ENCODE measurements at places on chromosomes 5 and 9.
A peak's percentile ranks its signal among the peaks of the same experiment; 100 is the strongest.

GRCh38 chr9:12717907-12718306, 24.7 kb downstream of the TYRP1 start:
- no peak for DNase-seq

GRCh38 chr5:111119221-111119620, 27.1 kb downstream of the WDR36 start:
- no peak for DNase-seq

DNA sequence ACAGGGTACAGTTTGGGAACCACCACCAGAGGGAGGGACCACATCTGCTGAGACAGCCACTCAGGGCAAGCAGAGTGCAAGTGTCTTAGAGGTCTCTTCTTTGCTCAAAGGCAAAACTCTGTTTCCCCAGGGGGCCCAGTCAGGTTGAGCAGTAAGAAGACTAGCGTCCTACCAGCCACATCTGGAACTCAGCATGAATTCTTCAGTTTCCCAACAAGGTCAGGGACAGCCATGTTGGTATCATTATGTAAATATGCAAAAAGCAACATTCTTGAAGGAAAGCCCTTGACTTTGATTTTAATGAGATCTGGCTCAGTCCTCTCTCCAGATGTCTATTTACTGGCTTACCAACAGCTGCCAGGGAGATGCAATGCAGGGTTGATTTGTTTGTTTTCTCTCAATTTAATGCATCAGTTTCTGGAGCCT, 46.7 kb downstream of the TGFBI start:
- DNase-seq = no peak

- DNase-seq = no peak
These were observed 430.3 kb downstream of the ARHGEF28 start for GRCh38 chr5:74056107-74056788.

DNA sequence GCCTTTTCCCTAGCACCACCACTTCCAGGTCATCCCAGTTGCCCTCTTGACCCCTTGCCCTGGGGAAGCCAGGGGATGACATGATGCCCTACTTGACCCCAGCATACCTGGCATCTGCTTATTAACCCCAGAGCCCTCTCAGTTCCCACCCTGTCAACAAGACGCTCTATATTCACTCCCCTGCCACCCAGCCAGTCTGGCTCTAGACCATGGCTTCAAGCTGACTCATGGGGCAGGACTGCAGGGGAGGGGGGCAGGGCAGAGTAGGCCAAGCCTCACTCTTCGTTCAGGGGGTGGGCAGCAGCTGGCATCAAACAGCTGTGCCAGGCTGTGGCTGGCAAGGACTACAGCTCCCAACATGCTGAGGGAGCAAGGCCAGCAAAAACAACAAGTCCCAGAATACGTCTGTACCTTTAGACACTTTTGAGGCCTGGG, 5.3 kb downstream of the ATOSB start:
- DNase-seq = peak; percentile 67

GRCh38 chr9:105968811-105969466, 274.6 kb downstream of the TMEM38B start:
- no peak for DNase-seq

GRCh38 chr5:155394727-155395126, 381.2 kb downstream of the KIF4B start:
- DNase-seq = no peak

DNA sequence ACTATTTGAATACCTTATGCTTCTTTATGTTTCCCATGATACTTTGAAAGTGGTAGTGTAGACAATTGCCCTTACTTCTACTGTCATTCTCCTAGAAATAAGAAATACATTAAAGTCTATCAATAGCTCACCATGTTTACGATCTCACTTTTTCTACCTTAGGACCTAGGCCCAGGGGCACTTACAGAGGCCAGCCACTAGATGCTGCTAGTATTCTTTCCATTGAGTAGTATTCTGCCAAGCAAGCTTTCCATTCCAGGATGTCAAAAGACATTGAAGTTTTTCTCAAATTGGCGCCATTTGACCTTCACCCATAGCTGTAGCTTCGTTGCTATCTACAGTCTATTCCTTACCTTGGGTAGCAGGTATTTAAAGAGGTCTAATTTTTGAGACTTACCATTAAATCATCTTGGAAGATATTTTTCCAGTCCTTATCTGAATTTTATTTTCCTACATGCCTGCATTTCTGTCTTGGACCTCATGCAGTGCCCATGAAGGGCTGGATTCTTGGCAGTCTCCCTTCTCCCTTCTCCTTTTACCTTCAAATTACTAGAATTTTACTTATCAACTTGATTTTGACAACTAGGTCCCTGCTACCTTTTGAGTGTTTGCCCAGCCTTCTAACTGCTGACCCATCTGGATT, 246.0 kb upstream of the NUDT12 start:
- peak; percentile 49 for DNase-seq

- DNase-seq = peak; percentile 6
These were observed 245.9 kb downstream of the SYK start for GRCh38 chr9:91047529-91047928.

- peak; percentile 6 for DNase-seq
These were observed 297.6 kb downstream of the MAN2A1 start for GRCh38 chr5:109987355-109987754.

DNA sequence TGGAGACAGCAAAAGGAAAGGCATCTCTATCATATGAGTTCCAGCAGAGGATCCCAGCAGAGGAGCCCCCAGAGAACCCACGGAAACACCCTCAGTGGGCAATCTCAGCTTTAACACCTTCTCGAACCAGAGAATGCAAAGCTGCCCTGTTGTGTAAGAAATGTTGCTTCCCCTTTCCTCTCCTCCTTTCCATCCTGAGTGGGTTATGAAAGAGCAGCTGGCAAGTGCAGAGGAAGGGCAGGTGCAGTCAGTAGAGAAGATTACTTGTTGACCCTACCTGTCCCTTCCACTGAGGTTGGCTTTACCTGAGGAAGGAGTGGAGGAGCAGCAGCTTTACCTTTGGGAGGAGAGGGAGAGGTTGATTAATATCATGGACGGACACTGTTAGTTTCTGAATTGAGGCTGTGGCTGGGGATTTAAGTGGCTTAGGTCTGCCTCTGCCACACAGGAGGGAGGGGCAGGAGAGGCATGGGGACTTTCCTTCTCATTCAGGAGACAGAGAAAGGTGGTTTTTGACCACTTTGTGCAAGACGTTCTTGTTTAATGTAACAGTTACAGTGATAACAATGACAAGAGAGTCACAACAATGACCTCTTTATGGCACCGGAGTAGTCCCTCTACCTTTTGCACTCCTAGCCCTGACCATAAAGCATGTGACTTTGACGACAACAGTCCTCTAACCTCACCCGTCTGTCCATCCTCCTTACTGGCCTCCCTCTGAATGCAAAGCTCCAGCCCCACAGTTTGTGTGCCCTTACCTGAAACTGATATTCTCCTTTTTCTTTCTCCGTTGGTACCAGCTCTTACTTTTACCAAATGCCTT, 254.8 kb downstream of the NSG2 start:
- DNase-seq = no peak

DNA sequence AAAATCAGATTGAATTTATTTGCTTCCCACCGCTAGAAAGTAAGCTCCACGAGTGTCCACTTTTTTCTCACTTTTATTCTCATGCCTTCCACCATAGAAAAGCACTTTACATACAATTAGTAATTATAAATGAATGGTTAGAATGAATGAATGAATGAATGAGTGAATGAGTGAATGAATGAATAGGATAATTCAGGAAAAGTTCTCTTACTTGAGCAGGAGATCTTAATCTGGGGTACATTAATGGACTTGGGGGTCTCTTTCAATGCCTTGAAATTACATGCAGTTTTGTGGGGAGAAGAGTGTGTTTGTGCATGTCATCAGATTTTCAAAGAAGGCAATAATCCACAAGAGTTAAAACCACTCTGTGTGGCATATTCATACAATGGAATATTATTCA, 229.9 kb upstream of the NR4A3 start:
- DNase-seq = no peak

DNA sequence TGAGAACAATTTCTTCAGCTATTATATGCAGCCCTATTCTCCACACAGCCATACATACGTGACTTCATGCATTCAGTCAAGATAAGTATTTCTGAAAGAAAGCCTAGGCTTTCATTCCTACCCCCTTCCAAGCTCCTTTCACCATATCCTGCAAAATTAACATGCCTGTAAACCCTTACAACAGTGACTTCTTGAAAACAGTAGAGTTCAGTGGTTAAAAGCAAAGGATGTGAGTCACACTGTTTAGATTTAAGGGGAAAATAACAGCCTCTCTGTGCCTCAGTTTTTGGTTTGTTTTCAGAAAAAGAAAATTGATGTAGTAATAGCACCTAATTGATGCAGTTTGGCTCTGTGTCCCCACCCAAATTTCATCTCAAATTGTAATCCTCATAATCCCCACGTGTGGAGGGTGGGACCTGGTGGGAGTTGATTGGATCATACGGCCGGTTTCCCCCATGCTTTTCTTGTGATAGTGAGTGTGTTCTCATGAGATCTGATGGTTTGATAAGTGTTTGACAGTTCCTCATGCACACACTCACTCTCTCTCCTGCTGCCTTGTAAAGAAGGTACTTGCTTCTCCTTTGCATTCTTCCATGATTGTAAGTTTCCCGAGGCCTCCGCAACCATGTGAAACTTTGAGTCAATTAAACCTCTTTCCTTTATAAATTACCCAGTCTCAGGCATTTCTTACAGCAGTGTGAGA, 264.8 kb downstream of the CETN3 start:
- DNase-seq = no peak

- DNase-seq = peak; percentile 57
These were observed 17.8 kb downstream of the TICAM2 start for GRCh38 chr5:115584501-115584900.

- no peak for DNase-seq
These were observed 674.5 kb downstream of the CETN3 start for GRCh38 chr5:89735082-89735481.

DNA sequence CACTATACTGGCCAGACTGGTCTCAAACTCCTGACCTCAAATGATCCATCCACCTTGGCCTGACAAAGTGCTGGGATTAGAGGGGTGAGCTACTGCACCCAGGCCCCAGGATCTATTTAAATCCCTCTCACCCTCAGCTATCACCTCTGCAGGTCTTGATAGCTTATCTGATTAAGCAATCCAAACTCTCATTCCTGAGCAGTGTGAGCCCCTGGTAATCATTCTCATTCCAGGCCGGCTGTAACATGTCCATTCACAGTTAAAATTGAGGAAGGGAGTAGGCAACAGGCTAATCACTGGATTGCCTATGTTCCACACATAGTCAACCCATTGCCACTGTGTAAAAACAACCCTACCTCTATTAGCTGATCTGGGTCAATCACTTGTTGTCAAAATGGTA, 111.1 kb downstream of the AGTPBP1 start:
- no peak for DNase-seq

DNA sequence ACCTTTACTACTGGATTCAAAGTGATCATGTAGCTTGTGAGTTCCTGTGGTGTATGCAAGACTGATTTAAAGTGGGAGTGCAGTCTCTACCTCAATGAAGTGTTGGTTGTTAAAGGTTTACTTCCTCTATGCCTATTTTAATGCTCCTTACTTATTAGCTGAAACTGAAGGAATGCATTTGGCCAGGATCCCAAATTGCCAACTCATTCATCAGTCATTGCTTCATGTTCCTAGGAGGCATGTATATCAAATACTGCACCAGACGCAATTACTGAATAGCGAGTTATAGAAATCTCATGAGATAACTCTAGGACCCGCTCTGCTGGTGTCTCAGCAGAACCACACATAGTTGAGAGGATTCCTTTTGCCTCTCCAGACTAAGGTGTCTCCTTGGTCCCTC, 143.0 kb upstream of the RPS23 start:
- DNase-seq = peak; percentile 92

DNA sequence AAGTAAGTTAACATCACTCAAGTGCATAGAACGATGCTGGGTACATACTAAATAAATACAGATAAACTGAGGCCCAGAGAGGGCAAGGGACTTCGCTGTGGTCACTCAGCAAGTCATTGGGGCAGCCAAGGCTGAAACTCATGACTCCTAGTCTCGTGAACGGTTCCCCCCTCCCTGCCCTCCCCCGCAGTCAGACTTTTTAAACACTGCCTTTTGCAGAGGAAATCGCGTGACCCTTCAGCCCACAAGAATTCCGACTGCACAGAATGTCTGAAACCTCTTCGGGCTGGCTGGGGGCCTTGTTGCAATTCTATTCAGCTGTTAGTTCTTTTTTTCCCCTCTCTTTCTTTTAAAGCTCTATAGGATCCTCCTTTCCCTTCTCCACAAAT, 28.1 kb downstream of the NEK6 start:
- peak; percentile 98 for DNase-seq

DNA sequence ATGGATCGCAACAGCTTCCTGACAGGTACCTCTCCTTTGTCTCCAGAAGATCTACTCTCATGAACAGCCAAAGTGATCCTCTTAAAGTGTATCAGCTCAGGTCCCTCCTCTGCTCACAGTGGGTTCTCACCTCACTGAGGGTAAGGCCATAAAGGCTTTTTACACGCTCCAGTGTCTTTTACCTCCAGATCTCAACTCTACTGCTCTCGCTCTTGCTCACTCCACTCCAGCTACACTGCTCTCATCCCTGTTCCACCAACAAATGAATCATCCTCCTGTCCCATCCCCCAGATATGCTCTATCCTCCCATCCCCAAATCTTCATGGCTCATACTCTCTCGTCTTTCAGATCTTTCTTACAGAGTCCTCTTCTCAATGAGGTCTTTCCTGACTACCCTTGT, 248.6 kb upstream of the EFNA5 start:
- DNase-seq = no peak

DNA sequence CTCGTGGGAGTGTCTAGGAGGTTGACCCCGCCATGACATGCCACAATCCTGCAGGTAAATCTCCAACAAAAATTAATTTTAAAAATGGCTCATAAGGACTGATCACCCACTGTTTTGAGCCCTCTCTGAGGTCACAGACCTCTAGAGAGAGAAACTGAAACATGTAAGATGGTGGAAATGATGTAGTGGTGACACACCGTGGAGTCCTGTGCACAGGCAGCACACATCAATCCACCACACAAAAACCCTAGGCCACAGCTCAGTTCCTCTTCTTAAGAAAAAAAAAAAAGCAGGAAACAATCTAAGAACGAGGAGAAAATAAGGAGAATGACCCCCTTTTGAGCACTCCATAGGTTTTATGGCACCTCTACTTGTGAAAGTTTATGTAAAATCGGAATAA, 93.8 kb upstream of the FAM120A start:
- no peak for DNase-seq

- DNase-seq = no peak
These were observed 66.5 kb downstream of the PTCD2 start for GRCh38 chr5:72386639-72387038.

- DNase-seq = peak; percentile 70
These were observed 21.9 kb upstream of the VDAC1 start for GRCh38 chr5:134026521-134027287.

GRCh38 chr5:129496421-129496820, 36.3 kb downstream of the ADAMTS19 start:
- DNase-seq = no peak

GRCh38 chr5:136374003-136374402, 8.7 kb upstream of the TRPC7 start:
- DNase-seq = peak; percentile 44

Data from EL (cell line).